Inflammatory macrophage (primary cell): ENCODE measurements at places on chromosomes 6 and 20.
A peak's percentile ranks its signal among the peaks of the same experiment; 100 is the strongest.

DNA sequence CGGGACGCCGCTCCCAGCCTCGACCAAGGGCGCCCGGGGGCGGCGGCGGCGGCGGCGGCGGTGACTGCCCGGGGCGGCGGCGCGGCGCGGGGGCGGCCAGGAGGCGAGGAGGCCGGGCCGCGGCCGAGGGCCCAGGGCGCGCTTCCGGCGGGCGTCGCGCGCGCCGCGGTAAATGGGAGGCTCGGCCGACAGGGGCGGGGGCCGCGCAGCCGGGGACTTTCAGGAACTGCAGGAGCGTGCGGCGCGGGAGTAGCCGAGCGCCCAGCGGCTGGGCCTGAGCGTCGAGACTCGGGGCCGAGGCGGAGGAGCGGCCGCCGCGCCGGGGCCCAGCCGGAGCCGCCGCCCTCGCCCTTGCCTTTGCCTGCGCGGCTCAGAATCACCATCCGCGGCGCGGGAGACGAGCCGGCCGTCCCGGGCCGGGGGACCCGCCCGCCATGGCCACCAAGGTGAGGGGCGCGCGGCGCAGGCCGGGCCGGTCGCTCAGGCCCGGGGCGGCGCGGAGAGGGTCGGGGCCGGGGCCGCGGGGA, at the start of gene SNX9:
Gene SNX9, plus strand, starts transcription at position 246 of the 527 bp plus-strand sequence. Its CDS starts 189 bp downstream, at position 435.
- peak; percentile 92 for DNase-seq

DNA sequence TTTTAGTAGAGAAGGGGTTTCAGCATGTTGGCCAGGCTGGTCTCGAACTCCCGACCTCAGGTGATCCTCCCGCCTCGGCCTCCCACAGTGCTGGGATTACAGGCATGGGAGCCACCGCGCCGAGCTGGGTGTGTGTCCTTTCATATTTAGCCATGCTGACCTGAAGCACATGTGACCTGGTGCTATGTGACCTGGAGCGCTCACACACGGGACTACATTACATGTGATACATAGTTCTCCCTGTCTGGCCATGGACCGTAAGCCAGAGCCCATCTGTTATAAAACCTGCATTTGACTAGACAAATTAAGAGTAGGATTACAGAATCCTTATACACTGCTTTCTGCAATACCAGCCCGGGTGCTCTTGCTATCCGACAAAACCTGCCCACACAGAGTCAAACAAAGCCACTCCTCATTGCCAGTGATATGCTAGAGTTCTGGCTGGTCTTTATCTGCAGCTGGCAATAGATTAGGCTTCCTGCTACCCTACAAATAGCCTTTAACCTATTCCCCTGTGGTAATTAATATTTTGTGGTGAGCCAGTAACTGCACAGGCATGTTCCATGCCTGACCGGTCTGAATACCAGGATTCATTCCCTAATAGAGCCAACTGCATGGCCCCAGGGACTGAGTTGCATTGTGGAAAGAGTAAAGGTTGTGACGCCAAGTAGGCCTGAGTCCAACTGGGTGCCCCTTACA, 26.3 kb upstream of the FAM50B start:
- DNase-seq = no peak

DNA sequence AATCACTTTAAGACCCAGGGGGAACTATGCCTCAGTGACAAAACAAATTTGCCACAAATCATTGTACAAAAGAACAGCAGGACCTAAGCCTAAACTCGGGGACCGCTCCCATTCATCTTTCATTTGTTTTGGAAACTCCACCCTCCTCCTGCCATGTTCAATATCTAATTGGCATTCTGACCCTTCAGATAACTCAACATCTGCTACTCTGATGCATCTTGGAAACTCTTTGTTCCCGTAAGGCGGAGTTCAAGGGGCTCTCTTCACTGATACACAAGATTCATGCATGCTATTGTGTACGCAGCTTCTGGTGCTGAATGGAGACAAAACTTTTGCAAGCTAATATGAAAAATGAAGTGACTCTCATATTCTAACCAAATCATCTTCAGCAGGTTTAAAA, 187.6 kb downstream of the ZFP64 start:
- DNase-seq = no peak

- peak; percentile 92 for DNase-seq
Observed at GRCh38 chr6:3068329-3069214, at the start of gene RIPK1. Gene RIPK1 (plus strand): TSS chr6:3068494. CDS start chr6:3076824, 8,330 bp downstream.

DNA sequence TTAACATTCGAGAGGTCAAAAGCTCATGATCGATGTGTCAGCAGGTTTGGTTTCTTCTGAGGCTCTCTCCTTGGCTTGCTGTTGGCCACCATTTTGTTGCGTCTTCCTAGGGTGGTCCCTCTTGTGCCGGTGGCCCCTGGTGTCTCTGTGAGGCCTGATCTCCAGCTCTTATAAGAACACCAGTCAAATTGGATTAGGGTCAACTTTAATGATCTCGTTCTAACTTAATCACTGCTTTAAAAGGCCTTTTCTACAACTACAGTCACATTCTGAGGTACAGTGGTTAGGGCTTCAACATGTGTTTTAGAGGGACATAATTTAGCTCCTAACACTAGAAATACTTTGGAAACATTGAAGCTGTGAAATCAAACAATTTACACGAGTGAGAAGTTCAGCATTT, 240.8 kb upstream of the KCNQ5 start:
- no peak for DNase-seq

- no peak for DNase-seq
Observed at GRCh38 chr6:133092771-133093170, 148.4 kb upstream of the EYA4 start.

DNA sequence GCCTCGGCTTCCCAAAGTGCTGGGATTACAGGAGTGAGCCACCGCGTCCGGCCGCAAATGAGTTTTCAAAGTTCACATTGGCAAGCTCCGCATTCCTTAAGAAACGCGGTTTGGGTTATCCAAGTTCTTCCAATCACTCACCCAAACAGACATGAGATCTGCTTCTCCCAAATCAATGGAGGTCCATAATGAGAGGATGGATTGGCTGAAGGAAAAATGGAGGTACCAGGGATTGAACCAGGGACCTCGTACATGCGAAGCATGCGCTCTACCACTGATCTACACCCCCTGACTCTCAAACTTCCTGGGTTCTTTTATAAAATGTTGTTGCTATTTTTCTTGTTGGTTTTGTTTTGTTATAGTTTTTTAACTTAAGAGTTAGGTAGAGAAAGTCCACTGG, 170.0 kb downstream of the GPX5 start:
- DNase-seq = no peak

DNA sequence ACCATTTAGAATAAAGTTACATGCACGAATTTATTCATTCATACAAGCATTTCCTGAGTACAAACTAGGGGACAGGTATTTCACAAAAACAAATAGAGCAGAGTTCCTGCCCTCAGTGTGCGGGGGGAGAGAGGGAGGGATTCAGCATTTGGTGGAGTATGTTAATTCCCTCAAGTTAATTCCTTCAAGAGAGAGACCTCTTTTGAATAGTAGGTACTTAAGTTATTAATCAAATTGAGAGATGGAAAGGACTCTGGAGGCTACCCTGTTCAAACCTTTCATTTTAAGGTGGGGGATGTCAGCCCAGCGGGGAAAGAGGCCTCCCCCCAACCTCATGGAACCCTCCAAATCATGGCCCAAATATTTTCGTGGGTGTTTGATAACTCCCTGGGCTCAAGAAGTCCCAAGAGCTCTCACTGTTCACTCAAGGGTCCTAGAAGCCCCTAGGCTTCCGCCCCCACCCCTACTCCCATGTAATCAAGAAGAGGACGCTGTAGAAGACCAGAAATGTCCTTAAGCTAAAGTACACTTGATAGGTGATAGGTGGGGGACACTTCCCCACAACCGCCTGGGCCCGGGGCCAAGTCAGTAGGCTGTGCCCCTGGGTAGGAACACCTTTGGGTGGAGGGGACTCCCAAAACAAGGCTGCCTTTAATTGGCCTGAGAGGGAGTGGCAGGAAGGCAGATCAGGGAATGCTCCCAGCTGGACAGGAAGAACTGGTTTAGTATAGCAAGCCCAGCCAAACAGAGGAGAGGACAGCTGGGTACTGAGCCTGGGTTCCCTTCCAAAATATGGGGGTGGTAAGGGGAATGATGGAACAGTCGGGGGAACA, 2.9 kb downstream of the SDC4 start:
- DNase-seq = no peak

DNA sequence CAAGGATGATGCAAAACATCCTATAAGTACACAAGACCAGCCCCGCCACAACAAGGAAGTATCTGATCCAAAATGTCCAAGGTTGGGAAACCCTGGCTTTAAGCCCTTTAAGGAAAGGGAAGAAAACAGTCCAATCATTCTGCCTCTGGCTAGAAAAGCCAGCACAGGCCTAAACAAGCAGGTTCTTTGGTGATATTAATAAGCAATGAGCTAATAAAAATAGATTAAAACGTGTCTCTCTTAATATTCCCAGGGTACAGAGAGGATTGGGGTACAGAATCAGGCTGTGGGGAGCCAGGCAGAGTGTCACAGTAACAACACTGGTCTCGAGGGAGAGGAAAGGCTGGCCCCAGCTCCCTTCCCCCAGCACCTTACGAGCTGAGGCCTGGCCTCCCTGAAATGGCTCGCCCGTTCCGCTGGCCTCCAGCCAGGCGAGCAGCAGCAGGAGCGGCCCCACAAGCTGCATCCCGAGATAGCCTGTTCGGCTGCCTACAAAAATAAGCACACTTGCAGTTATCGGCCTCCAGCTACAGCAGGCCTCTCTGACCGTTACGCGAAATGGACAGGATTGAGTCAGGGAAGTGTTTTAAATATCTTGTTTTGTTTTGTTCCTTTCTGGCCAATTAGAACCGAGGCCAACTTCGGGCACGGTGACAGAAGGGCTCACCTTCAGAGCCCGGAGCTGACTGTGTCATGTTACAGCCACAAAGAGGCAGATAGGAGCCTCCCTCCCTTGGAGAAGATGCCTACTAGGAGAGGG, 4.0 kb upstream of the ZMYND8 start:
- peak; percentile 93 for DNase-seq
